ENCODE measurements at places on chromosomes 6 and 20.
A peak's percentile ranks its signal among the peaks of the same experiment; 100 is the strongest.

- DNase-seq = peak; percentile 74
Measured at GRCh38 chr6:53119772-53120409, 28.8 kb downstream of the GCM1 start.

- no peak for DNase-seq
Measured at GRCh38 chr20:32289661-32290431, 12.4 kb downstream of the KIF3B start.

GRCh38 chr6:106546691-106547414 lies 82.4 kb downstream of the RTN4IP1 start:
- DNase-seq = peak; percentile 82

GRCh38 chr6:135147637-135148592 lies 33.2 kb upstream of the MYB start:
- DNase-seq = peak; percentile 49

- no peak for DNase-seq
Measured at GRCh38 chr6:1855890-1856289, 246.2 kb downstream of the FOXC1 start.

GRCh38 chr6:45892696-45893245 lies 122.9 kb downstream of the CLIC5 start:
- no peak for DNase-seq

DNA sequence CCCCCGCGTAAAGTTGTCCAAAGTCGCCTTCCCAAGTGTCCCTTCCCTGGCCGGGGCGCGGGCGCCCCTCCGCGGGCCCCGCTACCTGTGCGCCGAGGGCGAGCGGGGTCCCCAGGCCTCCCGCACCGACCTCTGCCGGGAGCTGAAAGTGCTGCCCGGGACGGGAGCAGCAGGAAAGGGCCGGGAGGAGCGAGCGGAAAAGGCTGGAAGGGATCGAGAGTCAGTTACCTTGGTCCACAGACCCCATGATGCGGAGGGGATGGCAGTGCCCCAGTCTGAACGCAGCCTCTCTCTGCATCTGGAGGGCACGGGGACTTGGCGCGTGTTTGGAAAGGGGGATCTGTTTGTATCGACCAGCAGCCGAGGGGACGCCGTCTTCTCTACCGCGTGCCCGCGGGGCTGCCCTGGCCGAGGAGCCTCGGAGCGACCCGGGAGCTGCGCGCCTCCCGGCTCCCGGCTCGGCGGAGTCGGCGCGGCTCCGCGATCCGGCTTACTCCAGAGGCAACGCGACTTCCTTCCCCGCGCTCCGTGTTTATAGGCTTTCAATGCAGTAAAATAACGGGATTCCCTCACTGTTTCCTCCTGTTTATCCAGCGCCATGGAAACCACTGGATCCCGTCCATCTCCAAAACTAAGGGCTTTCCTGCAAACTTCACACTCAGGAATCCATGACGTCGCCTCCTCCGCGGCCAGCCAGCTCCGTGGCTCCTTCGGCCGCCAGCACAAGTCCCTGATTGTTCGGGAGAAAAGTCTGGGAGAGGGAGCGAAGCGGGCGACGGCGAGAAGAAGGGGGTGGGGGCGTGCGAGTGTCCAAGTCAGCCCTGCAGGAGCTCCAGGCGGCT lies 20.0 kb upstream of the NFATC2 start:
- DNase-seq = peak; percentile 86

DNA sequence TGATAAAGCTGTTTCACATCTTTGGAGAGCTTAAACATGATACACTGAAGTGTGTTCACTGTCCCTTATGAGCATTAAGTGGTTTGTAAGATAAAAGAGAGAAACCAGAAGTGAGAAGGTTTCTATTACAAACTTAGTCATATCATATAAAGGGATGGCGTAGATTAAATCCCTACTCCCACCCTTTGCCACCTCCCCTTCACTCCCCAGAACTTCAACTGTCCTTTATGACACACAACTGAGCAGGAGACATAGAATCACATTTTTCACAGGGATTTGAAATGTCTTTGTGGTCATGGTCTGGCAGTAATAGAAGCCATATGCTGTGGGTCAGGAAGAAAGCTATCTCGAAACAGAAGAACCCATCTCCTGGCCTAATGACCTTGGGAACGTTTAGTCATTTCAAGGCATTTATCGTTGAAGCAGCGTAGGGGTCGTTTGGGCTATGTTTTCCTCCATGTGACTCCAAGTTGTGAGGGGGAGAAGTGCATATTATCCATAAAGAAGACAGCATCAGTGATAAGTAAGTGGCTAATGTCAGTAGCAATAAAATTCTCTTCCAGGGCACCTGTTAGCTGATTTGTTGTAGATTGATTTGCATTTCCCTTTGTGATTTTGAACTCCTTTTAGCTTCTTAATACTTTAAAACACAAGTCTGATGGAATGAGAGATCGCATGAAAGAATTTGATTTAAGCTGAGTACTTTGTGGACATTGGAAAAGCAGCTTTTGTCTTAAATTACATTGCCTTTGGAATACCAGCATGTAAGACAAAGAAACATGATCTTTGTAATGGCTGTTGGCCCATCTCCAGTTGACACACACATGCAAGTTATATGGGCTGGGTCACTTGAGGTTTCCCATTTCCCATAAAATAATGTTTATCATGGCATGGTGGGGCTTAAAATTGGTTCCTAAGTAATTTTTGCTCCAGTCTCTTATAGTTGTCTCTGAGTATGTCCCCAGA lies 501.5 kb upstream of the FLRT3 start:
- no peak for DNase-seq

DNA sequence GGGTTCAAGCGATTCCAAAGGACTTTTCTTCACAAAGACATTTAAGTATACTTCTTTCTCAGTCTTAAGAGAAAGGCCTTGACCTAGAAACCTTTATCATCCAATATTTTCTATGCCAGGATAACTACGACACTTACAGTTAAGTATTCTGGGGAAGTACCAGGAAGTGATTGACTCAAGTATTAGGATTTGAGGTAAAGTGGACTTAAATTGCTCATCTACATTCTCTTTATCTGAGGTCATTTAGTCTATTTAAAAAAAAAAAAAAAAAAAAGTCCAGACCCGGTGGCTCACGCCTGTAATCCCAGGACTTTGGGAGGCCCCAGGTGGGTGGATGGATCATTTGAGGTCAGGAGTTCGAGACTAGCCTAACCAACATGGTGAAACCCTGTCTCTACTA lies 114.7 kb downstream of the ZFAND3 start:
- peak; percentile 69 for DNase-seq

DNA sequence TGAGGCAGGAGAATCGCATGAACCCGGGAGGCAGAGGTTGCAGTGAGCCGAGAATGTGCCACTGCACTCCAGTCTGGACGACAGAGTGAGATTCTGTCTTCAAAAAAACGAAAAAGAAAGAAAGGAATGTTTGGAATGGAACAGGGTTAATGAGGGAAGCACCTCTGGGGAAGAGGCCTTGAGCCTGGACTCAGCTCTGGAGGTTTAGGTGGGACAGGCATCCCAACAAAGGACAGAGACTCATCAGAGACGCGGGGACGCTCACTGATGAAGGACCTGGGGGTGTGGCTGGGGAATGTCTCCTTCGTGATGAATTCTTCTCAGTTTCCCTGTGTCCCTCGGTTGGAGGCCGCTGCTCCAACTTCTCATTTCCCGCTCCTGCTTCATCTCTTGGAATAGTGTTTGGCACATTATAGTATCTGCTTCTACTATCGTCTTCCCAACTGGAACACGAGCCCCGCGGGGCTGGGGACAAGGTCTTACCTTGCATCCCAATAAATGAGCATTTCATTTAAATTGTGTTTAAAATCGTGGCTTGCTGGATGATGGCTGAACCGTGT lies 27.6 kb downstream of the KIF25 start:
- DNase-seq = no peak

DNA sequence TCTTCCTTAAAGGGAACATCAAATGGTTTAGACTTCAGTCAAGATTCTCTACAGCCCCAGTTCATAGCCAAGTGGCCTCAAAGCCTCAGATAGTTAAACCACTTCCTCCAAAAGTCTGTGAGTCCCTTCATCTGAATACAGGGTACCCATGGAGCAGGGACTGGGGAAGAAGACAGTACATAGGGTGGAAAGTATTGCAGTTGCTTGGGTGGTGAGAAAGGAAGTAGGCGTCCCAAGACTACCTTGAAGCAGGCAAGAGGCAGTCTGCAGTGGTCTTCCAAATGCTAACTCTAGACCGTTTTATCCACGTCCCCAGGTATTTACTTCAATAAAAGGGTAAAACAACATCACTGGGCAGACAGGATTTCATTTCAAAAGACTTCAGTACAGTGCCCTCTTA lies 2.0 kb downstream of the FYN start:
- no peak for DNase-seq

DNA sequence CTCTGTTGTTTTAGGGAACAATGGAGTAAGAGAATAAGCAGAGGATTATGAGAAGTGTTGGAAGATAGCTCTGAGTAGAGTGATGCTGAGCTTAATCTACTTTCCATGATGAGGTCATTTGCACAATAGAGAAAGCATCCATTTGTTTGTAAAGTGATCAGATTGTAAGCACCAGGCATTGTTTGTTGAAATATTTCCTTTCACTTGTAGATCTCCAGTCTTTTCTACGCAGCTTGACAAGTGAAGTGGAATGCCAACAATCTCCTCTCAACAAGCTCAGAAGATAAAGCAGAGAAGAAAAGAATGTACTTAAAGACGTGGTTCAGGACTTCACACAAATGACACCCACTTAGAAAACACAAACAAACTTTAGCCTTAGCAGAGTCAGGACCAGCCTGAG lies 80.1 kb upstream of the MARCKS start:
- DNase-seq = peak; percentile 65

DNA sequence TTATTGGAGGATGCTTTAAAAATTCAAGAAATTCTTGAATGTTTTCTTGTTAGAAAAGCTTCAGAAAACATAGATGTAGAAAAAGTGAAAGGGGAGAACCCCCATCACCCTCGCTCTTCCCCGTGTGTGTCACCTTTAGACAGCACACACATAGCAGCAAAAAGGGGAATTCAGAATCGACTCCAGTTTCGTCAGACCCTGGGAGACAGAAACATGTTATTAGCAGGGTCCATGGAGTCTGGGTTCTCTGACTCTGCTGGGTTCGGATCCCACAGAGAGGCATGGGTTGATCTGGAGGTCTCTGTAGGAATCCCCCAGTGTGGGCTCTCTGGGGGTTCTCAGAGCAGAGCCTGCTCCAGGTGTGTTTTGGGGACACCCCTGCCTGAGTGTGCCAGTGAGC lies 43.7 kb downstream of the ARHGAP40 start:
- no peak for DNase-seq

DNA sequence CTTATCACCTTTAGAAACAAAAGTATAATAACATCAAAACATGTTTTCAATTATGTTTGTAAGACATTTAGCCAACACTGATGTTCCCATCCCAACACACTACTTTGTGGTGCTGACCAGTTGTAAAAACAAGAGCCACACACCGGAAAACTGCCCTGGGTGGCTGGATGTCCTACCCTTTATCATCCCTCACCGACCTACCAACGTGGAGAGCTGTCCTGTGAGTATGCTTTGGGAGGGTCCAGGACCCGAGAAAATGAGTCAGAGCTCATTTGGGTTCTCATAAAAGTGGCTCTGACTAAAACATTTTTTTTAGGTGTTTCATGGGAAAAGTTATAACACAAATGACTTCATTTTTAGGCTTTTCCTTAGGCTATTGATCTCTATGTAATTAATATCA lies 29.3 kb upstream of the CTAGE9 start:
- no peak for DNase-seq

GRCh38 chr6:105839266-105839665 lies 246.9 kb upstream of the PRDM1 start:
- DNase-seq = no peak

GRCh38 chr6:158113802-158114201 lies 54.3 kb downstream of the SERAC1 start:
- no peak for DNase-seq

DNA sequence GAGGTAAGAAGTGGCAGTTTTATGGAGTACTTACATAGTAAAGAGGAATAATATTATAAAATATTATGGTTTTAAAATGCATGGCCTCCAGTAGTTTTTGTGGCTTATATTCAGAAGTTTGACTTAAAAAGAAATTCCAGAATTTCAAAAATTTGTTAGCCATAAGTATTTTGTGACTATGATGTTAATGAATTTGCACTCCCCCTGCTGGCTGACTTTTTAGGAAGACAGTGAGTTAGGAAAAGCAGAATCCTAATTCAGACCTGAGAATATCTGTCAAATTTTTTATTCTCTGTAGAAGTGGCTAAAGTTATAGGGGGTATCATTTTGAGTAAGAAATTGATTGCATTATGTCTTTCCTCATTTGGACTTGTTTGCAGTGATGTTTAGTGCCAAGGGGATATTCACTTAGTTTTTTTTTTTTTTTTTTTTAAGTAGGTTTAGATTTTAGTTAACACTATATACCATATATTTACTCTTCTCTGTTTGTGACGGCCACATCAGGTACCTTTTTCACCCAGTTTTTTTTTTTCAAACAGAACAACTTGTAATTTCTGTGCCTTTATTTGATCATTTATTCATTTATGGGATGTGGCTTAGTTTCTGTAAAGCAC lies 40.8 kb downstream of the ZFAND3 start:
- DNase-seq = peak; percentile 52

GRCh38 chr6:84422380-84422968 lies 195.0 kb upstream of the CEP162 start:
- DNase-seq = peak; percentile 66

DNA sequence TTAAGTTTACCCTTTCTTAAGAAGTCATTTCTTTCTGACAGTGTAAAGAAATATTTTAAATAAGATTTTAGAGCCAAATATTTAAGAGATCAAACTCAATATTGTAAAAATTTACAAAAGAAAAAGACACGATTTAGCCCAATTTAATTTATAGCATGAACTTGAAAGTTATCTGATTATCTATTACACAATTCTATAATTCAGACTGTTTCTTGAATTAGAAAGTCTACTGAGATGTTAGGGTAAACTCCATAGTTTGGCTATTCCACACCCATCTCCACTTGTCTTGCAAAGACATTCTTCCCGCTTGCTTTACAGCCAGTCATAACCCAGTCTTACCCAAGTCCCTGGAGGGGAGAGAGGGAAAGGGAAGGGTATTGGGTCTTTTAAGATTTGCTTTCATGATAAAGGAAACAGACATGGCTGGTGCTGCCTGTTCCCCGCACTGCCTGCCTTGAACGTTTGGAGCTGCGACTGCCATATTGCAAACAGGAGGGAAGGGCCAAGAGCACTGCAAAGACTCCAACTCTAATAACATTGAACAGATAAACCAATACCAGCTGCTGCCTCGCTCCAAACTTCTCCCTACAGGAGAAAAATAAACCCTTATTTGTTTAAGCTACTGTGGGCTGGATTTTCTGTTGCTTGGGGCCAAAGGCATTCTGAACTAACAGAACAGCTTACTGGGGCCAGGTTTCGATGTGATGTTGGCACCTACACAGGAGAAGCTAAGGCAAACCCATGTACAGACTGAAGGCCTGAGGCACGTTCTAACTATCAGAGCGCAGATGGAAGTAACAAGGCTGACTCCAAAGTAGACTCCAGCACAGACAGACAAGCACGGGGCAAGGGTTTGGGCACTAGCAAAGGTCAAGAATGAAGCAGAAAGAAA lies 552.3 kb upstream of the JARID2 start:
- no peak for DNase-seq

GRCh38 chr6:155126727-155127439 lies 131.8 kb downstream of the TIAM2 start:
- peak; percentile 78 for DNase-seq

Measured in iris pigment epithelial cell (primary cell).